Activated naive CD8-positive, alpha-beta T cell treated with anti-CD3 and anti-CD28 coated beads, Interleukin-2, amount 10 ng/mL, durations not matched to agents 7 days and 5 days (primary cell): ENCODE measurements at places on chromosomes 3 and 15.

GRCh38 chr3:52145736-52146110 is 8.5 kb downstream of the POC1A start:
- no peak for DNase-seq

DNA sequence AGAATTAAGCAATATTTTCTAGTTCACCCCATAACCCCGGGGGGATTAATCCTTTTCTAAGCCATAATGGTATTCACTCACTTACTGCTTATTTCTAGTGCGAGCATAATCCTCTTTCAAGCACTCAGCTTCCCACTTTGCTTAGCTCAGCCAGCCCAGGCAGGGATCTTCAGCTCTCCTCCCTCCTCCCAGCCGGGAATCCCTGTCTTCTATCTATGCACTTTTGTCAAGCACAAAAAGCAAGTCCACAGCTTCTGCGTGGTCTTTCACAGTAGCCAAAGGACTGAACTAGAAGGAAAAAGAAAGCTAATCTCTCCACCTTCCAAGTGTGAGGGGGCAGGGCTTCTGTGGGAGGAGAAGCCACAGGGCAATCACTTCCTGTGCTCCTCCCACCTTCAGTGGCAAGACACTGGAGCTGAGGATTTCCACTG is 62.8 kb downstream of the PEX5L start:
- no peak for DNase-seq

DNA sequence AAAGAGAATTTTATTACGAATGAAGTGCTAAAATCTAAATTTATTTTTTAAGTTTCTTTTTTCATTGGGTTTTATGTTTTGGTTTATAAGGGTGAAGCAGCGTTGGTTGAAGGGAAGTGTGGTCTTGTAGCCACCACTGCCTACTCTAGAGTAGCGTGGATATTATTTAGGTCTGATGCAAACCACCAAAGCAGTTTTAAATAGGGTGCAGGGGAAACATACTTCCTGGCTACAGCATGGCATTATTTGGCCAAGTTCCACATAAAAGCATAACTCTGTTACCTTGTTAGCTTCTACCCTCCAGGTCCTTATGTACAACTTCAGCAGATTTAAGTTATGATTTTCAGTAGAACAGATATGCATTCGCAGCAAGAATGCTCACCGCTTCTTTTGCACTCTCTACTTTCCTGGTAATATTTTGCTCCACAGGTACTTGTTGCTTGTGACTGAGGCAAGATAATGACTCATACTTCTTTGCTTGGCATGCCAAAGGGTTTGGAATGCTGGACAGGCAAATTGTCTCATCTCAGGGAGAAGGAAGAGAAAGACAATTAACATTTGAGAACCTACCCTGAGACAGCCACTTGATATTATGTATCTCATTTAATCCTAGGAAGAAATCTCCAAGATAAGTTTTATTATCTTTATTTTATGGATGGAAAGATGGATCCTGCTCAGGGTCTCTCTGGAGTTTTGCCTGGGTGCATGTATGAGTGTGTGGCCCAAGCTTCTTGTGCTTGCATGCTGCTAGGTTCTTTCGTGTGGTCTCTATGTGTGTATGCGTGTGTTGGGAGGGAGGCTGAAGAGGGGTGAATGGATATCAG is 5.4 kb downstream of the TGFBR2 start:
- DNase-seq, result no peak

DNA sequence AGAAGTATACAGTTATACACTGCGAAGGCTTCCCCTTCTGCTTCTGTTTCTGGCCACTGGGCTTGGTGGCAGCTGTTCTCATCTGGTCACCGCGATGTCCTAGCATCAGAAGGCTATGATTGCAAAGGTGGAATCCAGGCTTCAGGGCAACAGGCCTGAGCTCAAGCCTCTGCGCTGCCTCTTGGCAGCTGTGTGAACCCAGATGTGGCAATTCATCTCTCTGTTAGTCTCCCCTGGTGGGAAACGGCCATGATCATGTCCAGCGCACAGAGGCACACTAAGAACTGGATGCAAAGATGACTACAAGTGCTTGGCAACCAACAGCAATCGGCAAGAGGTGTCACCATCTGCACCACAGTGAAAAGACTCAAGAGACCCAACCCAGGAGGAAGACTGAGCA is 78.9 kb downstream of the PCSK6 start:
- DNase-seq, result no peak

DNA sequence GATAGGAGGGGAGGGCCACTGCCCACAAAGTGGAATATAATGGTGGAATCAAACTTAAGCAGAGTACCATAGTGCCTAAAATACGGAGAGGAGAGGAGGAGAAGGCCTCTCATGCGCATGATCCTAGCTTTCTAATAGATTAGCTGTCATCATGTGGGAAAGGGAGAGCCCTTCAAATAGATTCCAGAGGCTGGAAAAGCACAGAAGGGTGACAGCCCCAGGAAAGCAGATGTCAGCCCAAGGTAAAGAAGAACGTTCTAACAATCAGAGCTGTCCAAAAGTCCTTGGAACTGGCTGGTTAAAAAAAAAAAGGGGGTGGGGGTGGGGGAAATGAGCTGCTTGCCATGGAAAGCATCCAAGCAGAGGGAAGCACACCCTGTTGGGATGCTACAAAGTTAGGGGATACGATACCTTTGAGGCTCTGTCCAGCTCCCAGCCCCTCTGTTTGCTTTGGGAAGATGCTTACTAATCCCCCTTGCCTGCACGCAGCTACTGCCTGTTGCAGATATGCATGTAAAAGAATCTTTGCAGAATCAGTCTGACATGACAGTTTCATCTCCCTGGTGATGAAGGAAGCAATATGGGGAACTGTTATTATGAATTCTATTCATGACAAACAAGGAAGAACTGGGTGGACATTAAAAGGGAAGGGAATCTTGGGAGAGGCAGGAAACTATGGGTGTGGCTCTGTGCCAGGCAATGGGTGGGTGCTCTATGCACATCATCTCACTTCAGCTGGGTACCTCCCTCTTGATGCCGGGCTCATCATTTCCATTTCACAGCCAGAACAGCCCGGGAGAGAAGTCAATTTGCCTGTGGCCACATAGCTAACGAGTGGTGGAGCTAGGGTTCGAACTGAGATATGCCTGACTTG is 10.1 kb upstream of the LMCD1 start:
- no peak for DNase-seq

DNA sequence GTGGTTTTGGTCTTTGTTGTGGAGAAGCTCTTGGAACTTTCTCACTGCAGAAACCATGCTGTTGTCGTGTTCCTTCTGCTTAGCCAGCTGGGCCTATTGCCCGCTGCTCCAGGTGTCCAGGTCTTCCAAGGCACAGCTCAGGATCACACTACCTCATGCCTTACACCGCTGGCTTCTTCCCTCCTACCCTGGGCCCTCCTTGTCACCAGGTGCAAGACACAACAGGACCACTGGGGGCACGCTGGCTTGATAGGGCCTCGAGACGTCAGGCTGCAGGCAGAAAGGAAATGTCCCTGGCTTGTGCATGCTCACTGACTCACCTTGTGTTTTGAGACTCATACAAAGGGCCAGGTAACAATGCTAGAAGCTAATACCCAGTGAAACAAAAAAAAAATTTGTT is 32.3 kb downstream of the PAQR9 start:
- peak; percentile 36 for DNase-seq

DNA sequence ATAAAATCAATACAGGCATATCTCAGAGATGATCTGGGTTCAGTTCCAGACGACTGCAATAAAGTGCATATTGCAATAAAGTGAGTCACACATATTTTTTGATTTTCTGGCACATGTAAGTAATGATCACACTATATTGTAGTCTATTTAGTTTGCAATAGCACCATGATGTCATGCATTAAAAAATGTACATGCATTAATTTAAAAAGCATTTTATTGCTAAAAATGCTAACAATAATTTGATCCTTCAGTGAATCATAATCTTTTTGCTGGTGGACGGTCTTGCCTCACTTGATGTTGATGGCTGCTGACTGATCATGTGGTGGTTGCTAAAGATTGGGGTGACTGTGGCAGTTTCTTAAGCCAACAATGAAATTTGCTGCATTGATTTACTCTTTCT is 511.1 kb downstream of the OTOL1 start:
- no peak for DNase-seq

GRCh38 chr15:68644083-68644904 is 65.5 kb downstream of the CORO2B start:
- DNase-seq, result peak; percentile 1

DNA sequence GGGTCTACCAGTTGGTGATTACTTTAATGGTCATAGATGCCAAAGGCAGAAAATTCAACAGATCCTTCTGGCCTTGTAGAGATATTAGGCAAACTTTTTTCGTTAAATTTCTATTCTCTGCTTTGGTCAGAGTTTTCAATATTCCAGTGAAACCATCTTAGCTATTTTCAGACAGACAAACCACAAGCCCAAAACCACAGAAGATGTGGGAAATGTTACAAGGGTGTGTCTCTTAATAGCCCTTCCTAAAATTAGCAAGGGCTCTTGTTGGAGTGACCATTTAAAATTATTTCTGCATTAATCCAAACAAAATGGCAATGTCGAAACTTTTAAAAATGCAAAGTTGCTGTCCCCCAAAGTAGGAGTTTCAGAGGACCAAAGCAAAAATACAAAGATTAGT is 102.8 kb downstream of the ARRDC4 start:
- no peak for DNase-seq

- no peak for DNase-seq
Observed at GRCh38 chr15:88303395-88303794, 46.9 kb upstream of the NTRK3 start.

- DNase-seq, result no peak
Observed at GRCh38 chr15:64527263-64527984, 67.0 kb downstream of the ZNF609 start.

GRCh38 chr3:10366651-10367101 is 45.8 kb upstream of the SEC13 start:
- DNase-seq, result no peak

GRCh38 chr3:154799800-154800199 is 280.3 kb upstream of the MME start:
- no peak for DNase-seq

GRCh38 chr3:42557854-42558253 is 23.9 kb downstream of the SEC22C start:
- DNase-seq, result no peak

DNA sequence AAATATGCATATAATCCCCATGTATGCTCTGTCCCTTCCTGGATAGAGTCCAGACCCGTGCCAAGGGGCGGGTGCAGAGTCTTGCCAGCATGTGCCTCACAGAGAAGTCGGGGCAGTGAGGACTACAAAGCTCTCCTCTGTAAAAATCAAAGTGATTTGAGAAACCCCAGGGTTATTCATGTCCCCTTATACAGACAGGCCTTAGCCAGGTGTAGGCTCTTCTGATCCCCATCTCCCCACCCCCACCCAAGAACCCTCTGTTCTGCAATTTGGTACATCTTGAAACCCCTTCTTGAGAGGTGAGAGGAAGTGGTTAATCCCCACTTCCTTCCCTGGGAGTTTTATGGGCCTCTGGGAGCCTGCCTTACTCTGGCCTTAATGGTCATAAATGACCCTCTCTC is 24.7 kb downstream of the TRIM71 start:
- DNase-seq, result no peak

DNA sequence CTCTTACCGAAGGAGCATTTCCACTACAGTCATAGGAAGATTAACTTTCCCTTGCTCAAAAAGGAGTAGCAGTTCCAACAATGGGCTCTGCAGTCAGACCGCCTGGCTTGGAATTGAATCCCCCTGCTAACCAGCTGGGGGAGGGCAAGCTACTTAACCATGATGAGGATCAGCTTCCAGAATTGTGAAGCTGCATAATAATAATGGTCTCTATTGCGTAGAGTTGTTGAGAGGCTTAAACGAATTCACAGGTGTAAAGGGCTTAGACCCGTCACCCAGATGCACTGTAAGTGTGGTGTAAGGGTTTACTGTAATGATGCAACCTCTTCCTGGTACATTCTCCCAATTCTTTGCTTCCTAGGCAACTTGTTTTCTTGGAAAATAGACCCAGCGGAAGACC is 185.2 kb upstream of the RGMA start:
- no peak for DNase-seq

- DNase-seq, result no peak
Observed at GRCh38 chr3:22360970-22361369, 610.0 kb upstream of the ZNF385D start.

DNA sequence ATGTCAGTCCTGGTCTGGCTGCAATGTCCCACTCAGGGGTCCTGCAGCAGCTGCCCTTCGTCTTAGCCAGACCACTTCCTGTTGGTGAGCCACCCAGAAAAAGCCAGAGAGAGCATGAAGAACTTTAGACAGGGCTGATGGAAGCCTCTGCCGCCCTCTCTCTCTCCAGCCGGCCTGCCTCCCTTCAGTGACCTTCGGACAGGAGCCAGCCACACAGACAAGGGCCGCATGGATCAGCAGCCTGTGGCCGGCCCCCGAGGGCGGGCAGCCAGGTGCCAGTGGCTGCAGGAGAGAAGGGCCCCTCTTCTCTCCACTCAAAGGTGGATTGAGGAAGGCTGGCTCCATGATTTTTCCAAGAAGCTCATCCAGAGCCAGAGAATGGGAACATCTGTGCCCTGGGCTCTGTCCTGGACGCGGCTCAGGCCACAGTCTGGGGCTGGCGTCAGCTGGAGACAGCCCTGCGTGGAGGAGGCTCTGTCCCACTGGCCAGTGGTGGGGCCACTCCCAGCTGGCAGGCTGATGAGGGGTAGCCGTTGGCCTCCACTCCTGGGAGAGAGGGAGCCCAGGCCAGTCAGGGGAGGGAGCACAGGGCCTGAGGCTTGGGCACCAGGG is 42.9 kb downstream of the ISG20 start:
- no peak for DNase-seq

DNA sequence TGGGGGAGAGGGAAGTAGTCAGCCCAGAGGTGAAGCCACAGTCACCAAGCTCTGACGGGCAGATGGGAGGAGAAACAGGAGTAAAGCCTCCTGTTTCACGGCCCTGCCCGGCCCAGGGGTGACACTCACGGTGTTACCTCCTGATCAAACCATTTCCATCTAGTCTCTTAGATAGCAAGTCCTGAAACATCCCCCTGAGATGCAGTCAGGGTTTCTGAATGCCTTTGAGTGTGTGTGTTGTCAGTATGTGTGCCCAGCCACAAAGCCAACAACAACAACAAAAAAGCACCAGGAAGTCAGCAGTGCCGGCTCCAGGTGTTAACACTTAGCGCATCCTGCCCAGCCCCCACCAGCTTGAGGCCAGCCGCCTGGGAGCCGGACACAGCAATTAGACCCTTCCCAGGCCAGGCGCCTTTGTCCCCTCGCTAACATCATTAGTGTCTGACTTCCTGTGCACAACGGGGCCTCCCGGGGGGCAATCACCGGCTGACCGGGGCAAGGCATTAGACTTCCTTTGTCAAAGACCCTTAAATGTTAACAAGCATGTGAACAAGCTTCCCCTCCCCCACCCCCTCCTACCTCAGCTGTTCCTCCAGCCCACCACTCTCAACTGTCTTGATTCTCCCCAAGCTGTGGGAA is 34.5 kb downstream of the IL17RD start:
- DNase-seq, result no peak

GRCh38 chr3:167057581-167057980 is 322.5 kb downstream of the ZBBX start:
- no peak for DNase-seq

- no peak for DNase-seq
Observed at GRCh38 chr3:161796780-161797179, 300.2 kb downstream of the OTOL1 start.

DNA sequence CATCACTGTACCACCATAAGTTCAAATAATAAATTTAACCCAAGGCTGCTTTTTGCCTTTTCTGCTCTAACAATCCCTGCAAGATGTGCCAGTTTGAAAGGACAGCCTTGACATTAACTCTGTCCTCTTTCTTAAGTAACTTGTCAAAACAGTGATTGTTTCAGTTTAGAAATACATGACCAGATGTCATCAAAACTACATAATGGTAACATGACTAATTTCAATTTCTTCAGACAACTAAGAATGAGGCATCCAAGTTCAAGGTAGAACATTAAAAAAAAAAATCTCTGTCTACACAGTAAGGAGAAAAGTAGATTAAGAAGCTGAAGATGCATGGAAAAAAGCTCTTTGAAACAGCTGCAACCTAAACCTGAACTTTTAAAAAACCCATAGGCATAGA is 47.4 kb downstream of the SHQ1 start:
- DNase-seq, result no peak
